ENCODE measurements at places on chromosomes 7 and 10. TPM values are rescaled to one million over a fixed set of nuclear protein-coding genes. Genes with fewer than 3 reads are reported as not detected.

The MUC3A gene
- total RNA-seq = 1.2 TPM

GRCh38 chr10:70889291-70889690 lies 926 bp upstream of the PCBD1 start:
- no peak overlapping the region for H3K27ac ChIP-seq
- H3K4me3 ChIP-seq = no peak overlapping the region
- H3K27me3 ChIP-seq = no peaks in the 10 kb centered on the region
- H3K4me1 ChIP-seq = peaks cover 5% of the 10 kb centered on the region

DNA sequence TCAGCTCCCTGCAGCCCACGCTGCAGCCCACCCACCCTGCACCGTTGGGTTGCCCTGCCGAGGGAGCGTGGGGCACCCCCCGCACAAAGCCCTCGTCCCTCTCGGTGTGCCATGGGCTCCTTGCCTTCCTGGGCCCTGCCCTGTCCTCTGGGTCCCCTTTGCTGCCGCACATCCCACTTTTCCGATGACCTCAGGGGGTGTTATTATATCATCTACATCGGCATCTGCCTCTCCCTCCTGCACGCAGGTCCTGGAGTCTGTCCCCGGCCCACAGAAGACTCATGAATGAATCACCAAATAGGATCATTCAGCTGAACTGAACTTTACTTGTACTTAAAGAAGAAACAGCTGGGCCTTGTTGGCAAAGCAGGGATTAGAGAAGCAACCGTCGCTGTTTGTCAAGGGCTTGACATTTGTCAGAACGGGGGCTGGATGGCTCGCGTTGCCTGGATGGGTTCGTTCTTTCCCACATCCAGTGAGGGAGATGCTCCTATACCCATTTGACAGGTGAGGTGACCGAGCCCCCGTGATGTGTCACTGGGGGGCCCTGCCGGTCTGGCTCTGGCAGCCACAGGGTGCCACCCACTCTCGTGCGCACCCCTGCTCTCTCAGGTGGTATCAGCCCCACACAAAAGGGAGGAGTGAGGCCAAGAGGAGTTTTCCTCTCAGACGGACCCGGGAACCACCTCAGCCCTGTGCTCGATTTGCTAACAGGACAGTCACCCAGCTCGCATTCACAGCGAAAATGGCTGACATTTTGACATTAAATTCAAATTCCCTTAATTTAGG lies 58.6 kb upstream of the EBF3 start:
- no peaks in the 10 kb centered on the region for H3K4me1 ChIP-seq
- H3K36me3 ChIP-seq = no peaks in the 10 kb centered on the region
- H3K27ac ChIP-seq = no peak overlapping the region
- no peaks in the 10 kb centered on the region for H3K27me3 ChIP-seq
- DNase-seq = no peak

The CADPS2 gene
- total RNA-seq = 6.7 TPM

The TSPAN13 gene
- 12.0 TPM for total RNA-seq

The GPR22 gene
- total RNA-seq = 20.6 TPM

- H3K27ac ChIP-seq = no peak overlapping the region
- H3K4me3 ChIP-seq = no peak overlapping the region
- no peaks in the 10 kb centered on the region for H3K27me3 ChIP-seq
- DNase-seq = no peak
- H3K4me1 ChIP-seq = no peaks in the 10 kb centered on the region
Measured at GRCh38 chr7:155918720-155919390, 106.6 kb upstream of the SHH start.

The PTER gene
- total RNA-seq = 12.9 TPM

The PPP1R17 gene
- total RNA-seq = not detected
